ENCODE measurements at places on chromosomes 5 and 9.

GRCh38 chr9:87461256-87461655 lies 36.4 kb upstream of the DAPK1 start:
- DNase-seq: no peak

DNA sequence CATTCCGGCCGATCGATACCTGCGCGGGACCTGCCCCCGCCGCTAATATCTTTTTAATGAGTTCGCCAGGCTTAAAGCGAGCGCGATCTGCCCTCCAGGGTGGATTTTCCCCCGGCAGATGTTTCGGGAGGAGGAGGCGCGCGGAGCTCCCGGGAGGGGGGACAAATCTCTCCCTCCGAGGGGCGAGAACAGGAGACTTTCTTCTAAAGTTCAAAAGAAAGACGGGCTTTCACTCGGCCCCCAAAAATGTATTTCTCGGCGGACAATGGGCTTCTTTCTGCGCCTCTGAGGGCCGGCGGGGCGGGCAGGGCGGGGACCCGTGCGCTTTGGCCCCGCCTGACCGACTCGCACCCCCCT lies 4.1 kb upstream of the PRDM12 start:
- no peak for DNase-seq

DNA sequence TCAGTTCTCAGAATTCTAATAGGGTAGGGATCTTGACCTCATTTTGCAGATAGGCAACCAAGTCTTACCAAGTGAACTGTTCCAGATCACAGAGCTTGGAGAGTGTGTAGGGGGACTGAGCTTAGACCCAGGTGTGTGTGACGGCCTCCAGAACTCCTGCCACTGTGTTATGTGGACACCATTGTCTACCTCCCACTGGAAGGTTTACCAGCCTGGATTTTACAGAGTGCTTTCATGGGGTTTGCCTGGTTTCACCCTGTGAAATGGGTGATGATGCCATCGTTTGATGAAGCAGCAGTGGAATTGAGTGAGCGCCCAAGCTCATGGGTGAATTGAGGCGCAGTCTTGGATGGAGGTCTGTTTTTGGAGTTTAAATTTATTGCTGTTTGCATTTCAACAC lies 23.6 kb downstream of the TJP2 start:
- DNase-seq: no peak

DNA sequence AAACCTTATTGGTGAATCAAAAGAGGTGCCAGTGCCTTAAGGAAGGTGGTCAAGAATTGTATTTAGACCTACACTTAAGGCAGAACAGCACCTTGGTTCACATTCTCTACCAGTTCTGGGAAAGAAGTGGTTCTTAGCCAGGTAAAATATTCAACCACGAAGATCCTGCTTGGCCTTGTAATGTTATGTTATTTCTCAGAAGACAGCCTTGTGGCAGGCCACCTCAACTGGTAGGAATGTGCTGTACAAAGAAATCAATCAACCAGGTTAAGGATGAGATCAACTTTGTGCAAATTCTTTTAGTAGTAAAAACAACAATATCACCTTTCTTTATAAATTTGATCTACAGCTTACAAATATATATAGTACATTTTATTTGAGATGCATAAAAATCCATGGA lies 246.8 kb downstream of the ARRDC3 start:
- DNase-seq: peak; percentile 79

GRCh38 chr9:34654323-34655051 lies 2.5 kb downstream of the IL11RA start:
- no peak for DNase-seq

GRCh38 chr5:34598177-34598794 lies 57.8 kb upstream of the RAI14 start:
- peak; percentile 98 for DNase-seq

- DNase-seq: no peak
These were observed 59.2 kb downstream of the GADD45G start for GRCh38 chr9:89664010-89664409.

DNA sequence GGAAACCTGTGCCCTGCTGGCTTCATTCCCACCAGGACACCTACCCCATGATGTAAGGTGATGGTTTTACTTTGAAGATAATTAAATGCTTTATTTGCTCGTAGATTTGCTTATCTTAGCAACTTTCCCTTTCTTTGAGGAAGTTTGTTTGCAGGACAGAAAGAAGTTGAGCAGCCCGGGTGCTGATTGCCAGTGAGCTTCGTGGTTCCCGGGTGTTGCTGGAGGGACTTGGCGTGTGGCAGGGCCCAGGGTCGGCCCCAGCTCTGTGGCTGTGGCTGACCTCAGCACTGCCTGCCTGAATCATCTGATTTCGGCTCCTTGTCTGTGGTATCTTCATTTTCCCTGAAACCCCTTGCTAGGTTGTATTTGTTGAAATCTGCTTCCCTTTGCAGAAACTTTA lies 8.7 kb downstream of the POMT1 start:
- DNase-seq: no peak

DNA sequence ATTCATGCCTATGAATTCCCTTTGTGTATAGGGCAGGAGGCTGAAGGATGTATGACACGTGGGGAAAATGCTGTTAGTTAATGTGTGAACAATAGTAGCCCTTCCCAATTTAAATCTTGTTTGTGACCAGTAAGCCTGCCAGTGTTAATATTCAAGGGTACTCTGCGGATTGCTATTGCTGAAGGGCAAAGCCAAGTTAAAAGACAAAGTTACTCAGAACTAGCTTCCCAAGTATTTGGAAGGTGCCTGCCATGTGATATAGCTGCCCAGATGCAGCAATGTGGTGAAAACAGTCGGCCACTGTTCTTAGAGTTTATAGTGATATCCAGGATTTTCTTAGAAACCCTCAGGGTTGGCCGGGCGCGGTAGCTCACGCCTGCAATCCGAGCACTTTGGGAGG lies 34.6 kb downstream of the MARVELD2 start:
- no peak for DNase-seq

DNA sequence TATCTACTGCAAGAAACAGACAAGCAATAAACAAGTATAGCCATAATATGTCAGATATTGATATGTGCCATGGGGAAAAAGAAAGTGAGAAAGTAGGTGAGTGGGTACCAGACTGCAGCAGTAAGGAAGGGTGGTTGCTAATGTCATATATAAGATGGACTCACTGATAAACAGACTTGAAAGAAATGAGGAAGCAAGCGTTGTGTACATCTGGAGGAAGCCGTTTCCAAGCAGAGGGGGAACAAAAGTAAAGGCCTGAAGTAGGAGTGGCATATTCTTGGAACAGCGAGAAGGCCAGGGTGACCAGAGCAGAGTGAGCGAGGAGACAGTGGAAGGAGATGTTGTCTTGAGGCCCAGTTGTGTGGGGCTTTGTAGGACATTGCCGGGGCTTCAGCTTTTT lies 142.2 kb upstream of the MAP3K1 start:
- no peak for DNase-seq

GRCh38 chr9:129646654-129647053 lies 4.7 kb upstream of the ASB6 start:
- no peak for DNase-seq

GRCh38 chr9:94802793-94803192 lies 76.3 kb downstream of the AOPEP start:
- DNase-seq: no peak

- no peak for DNase-seq
These were observed 5.9 kb upstream of the LCN1 start for GRCh38 chr9:135515083-135515951.

DNA sequence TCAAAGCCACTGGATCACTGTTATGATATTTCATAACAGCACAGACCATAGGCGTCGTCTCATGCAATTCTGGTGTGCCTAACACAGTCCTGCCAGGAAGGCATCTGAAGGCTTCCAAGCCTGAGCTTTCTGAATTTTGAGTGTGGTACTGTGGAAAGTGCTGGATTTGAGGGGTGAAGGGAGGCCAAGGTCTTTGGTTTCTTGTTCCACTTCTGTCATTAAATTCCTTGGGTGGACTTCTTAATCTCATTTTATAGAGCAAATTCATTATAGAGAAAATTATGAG lies 441.3 kb upstream of the PIK3R1 start:
- no peak for DNase-seq

DNA sequence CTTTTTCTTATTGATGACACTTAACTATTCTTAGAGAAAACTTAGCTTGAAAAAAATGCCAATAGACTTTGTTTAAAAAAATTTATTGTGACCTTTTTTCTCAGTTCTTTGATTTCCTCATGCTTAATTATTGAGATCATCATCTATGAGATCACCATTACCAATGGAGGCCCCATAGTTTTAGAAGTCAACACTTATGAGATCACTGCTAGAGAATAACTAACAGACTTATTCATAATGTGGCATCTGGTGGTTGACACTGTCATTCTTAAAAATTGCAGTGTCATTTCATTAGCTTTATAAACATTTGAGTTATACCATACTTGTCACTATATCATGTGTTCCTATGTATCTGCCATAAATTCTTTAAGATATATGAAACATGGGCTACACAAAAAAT lies 14.9 kb upstream of the FEM1C start:
- peak; percentile 62 for DNase-seq

GRCh38 chr5:132114150-132115121 lies 40.8 kb downstream of the CSF2 start:
- no peak for DNase-seq

DNA sequence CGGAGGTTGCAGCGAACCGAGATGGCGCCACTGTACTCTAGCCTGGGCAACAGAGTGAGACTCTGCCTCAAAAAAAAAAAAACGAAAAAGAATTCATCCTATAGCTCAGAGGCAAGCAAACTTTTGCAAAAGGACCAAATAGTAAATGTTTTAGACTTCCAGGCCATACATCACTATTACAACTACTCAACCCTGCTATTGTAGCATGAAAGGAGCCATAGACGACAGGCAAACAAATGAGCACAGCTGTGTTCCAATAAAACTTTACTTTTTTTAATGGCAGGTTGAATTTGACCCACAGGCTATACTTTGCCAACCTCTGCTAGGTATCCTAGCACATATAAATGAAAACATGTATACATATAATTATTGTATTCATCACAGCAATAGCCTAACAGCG lies 58.9 kb upstream of the SLC30A5 start:
- DNase-seq: no peak
